RKO (cell line): ENCODE measurements at places on chromosomes 13 and 19.

GRCh38 chr19:45547965-45548609, 36.5 kb downstream of the OPA3 start:
- DNase-seq, result peak; percentile 20

DNA sequence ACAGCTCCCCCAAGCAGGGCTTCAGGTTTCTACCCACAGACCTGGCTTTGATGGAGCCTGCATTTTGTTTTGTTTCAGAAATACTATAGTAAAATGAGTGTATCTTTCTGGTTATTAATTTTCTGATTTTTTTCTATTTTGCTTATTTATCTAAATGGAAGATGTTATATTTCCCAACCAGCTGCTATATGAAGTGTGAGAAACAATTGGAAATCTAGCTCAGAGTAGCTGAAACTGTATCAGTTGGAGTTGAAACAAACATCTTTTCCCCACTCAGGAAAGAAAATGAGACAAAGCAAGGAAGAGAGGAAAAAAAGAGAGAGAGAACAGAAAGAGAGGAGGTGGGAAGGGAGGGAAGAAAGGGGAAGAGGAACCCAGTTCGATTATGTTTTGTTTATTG, 358.5 kb upstream of the ZNF507 start:
- DNase-seq, result no peak

GRCh38 chr19:46521241-46521868, 25.7 kb upstream of the PNMA8B start:
- DNase-seq, result no peak

DNA sequence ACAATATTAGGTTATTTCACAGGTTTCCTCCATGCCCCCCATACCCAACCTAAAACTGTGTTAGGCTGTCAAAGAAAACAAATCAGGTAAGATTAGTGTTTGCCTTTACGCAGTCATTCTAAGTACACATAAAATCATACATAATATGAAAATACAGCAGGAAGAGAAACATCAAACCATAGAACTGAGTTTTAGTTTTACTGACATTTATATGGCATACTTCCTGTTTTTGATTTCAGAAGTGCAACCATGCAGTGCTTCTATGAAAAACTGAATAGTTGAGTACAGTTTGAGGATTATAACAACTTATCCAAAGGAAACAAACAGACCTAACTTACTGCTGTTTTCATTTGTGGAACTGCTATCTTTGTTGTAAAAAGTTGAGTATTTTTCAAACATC, 91.3 kb downstream of the KCNRG start:
- no peak for DNase-seq

GRCh38 chr19:41612483-41612882, 14.4 kb downstream of the CEACAM4 start:
- DNase-seq, result no peak

- no peak for DNase-seq
Measured at GRCh38 chr13:93226065-93226622, 463 bp upstream of the GPC6 start.

- peak; percentile 11 for DNase-seq
Measured at GRCh38 chr19:16886305-16886880, 2.4 kb upstream of the F2RL3 start.

DNA sequence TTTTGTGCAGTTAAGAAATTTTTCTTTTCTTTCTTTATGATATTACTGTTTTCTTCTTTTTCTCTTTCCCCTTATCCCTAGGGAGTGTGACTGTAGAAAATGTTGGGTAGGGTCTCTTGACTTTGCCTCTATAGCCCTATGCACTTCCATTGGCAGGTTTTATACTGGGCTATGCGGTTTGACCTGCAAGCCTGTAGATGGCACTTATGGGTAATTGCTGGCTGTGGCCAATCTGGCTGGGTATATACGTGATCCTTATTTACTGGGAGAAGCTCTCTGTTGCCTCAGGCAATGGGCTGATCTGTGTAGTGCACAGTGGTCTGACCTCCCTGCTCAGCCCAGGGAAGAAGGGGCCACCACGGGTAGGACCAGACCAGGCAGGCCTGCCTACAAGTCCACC, 78.8 kb downstream of the RAP2A start:
- DNase-seq, result no peak

GRCh38 chr13:27264181-27264580, 6.4 kb upstream of the RASL11A start:
- DNase-seq, result peak; percentile 48

- no peak for DNase-seq
Measured at GRCh38 chr19:57537953-57538547, 10.9 kb downstream of the ZNF549 start.

GRCh38 chr19:35959968-35960320, 23.8 kb downstream of the LRFN3 start:
- DNase-seq, result no peak

- no peak for DNase-seq
Measured at GRCh38 chr13:87754097-87754496, 82.9 kb downstream of the SLITRK5 start.
